ENCODE measurements at places on chromosomes 3 and 15.
A peak's percentile ranks its signal among the peaks of the same experiment; 100 is the strongest.

GRCh38 chr3:135559802-135560201 is 405.7 kb upstream of the PPP2R3A start:
- no peak for DNase-seq

GRCh38 chr3:170741756-170742529 is 128.1 kb downstream of the RPL22L1 start:
- DNase-seq: no peak

DNA sequence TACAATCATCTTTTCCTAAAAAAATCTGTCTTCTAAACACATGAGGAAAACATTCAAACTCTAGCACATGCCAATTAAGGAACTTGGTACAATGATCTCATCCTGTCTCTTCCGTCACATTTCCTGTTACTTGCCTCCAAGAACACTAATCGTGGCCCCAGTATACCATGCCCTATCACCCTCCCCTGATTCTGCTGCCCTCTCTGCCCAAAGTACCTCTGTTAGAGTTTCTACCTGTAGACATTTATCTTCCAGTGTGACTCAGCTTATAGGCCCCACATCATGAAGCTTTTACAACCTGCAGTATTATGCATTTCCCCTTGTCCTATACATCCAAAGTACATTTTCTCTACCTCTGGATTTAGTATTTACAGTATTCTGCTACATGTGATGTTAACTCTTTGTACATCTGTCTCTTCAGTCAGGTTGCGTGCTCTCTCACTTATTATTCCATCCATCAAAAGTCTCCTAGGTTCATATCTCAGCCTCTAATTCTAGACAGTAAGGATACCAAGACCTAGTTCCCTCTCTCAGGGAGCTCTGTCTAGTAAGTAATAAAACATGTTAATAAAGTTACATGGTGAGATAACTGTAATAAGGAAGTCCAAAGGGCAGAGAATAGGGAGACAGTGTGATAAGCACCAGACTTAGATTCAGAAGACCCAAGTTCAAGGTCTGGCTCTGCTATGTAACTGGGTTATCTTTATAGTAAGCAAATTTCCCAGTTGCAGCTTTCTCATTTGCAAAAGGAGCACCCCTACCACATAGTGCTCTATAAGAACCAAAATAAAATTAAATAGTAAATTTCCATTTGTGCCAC is 8.9 kb upstream of the SEMA6D start:
- DNase-seq: no peak

GRCh38 chr3:101362406-101362805 is 42.0 kb upstream of the IMPG2 start:
- no peak for DNase-seq

DNA sequence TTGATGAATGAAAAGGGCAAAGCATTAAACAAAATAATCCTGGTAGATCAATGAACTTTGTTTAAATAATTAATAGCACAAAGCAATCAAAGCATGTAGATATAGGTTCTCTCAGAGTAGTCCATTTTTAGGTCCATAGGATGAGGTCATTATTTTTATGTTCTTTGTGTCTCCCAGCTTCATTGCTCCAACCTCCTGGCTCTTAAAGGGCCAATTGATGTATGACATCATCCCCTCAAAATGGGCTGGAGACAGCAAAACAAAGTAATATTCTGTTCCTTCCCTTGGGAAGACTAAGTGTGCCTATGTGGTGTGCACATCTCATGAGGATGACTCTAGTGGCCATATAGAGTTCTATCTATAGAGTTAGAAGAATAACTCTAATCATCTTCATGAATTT is 49.5 kb downstream of the HMG20A start:
- DNase-seq: no peak

GRCh38 chr3:120160050-120160449 is 65.8 kb upstream of the GSK3B start:
- peak; percentile 92 for DNase-seq

GRCh38 chr15:101560722-101561583 is 71.4 kb upstream of the PCSK6 start:
- DNase-seq: no peak

- peak; percentile 80 for DNase-seq
Measured at GRCh38 chr15:100152463-100152862, 189.3 kb downstream of the ADAMTS17 start.

- no peak for DNase-seq
Measured at GRCh38 chr15:73550190-73550589, 83.0 kb downstream of the NPTN start.

GRCh38 chr3:195416795-195417194 is 26.0 kb downstream of the ACAP2 start:
- no peak for DNase-seq

DNA sequence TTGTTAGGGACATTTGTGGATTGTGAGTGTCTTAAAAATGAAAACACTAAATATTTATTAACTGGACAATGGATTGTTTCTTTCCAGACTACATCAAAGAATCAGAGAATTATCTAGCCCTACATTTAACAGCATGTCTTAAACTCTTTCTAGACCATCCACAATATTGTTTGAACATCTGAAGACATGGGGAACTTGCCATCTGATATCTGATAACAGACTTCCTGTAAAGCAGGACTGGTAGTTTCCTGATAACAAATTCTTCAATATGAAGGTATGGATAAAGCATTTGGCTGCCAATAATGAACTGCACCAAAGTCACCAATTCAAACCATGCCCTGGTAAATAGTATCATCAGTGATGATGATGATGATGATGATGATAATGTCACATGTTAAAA is 26.2 kb upstream of the HACD2 start:
- DNase-seq: no peak

DNA sequence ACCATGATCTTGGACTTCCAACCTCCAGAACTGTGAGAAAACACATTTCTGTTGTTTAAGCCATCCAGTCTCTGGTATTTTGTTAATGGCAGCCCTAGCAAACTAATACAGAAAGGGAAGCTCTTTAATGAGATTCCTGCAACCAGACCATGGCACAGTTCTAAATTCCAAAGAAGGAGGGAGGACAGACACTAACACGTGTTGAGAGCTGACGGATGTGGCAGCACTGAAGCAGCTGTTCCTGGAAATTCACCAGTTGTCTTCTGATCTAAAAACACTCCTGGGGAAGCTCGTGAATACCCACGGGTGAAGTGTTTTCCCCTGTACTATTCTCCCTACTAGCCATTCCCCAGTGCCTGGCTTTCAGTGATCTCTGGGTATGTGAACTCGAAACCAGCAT is 56.7 kb downstream of the RPL22L1 start:
- DNase-seq: no peak

GRCh38 chr15:83890587-83890986 is 236.7 kb downstream of the ADAMTSL3 start:
- DNase-seq: no peak

DNA sequence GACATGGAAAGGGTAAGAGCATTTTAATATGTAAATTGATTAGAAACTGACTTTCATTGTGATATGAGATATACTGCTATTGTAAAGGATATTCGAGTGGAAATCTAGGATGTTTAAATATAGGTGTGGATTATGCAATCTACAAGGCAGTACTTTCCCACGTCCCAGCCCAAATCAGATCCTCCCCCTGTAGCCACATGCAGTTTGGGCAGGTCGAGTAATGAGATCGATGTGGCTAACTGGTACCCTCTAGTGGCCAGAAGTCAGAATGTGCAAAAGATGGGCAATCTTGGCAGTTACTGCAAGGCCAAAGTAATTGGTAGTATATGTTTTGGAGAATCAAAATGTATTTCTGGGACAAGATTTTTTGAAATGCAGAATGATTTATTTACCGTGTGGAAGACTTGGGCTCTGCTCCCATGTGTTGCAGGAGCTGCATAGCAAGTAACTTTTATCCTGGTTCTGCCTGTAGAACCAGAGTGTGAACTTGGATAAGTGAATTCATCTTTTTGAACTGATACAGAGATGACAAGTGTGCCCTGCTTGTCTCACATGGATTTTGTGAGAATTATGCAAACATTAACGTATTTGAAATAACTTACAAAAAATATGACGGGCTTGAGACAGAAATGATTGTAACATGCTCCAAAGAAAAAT is 94.5 kb upstream of the ADAMTSL3 start:
- peak; percentile 51 for DNase-seq

DNA sequence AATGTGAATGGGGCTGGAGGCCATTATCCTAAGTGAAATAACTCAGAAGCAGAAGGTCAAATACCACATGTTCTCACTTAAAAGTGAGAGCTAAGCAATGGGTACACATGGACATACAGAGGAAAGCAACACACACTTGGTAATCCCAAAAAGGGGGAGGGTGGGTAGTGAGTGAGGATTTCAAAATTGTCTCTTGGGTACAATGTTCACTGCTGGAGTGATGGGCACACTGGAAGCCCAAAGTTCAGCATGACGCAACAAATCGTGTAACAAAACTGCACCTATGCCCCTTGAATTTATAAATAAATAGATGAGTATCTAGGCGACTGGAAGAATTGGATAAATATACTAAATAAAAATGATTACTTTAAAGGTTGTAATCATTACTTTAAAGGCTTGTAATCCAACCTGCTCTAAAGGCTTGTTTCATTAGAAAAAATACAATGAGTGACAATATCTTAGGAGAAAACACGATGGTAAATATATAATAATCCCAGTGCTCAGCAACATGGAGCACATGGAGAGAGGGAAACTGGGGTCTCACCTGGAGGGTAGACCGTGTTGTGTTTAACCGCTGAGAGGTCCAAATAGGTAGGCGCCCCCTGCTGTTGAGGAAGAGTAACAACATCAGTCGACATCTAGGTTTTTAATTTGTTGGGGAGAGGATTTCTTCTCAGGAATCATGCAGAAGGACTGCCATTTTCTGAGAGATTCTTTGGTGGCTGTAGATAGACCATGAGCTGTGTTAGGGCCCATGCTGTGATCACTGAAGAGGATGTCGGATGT is 78.5 kb upstream of the ROBO1 start:
- no peak for DNase-seq

GRCh38 chr3:61796911-61797310 is 235.5 kb downstream of the PTPRG start:
- no peak for DNase-seq

DNA sequence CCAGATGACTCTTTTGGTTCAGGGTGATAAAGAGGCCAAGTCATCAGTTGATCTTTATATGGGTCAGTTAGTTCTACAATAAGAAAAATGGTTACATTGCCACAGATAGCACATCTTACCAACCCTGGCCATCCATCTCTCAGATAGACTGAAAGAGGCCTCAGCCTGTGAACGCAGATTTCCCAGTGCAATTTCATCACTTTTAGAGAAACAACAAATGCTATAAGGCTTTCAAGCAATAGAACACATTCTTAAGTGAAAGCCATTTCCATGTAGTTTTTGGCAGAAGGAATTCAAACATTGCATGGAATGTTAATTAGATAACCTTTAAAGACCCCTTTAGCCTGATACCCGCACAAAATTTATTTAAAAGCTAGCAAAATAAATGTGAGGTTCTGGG is 200.6 kb upstream of the ZBTB20 start:
- no peak for DNase-seq

DNA sequence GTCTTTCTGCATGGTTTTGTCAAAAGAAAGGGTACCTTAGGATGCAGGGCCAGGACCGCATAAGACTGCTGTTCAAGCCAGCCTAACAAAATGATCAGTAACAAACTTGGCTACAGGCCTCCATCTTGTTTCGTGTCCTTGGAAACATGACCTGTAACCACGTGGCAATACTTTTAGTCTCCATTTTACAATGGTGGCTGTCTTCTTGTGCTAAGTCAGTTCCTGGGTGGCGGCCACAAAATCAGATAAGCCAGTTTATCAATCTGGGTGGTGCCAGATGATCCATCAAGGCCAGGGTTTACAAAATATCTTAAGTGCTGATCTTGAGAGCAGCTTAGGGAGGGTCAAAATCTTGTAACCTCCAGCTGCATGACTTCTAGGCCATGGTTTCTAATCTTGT is 57.1 kb upstream of the GK5 start:
- DNase-seq: no peak

DNA sequence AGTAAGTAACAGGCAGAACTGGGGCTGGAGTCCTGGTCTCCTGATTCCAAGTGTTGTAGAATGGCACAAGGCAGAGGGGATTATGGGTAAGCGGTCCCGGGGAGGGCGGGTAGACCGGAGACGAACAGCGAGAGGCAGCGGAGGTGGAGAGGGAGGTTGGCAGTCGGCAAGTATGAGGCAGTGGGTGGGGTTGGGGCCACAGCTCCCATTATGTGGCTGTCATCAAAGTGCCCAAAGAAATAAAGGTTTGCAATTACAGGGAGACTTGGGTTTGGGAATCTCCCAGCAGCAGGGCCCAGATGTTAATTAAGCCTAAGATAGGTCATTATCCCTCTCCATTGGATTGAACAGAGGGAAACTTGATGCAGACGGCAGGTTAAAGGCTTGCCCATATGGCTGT is 16.9 kb downstream of the FAM43A start:
- DNase-seq: no peak

DNA sequence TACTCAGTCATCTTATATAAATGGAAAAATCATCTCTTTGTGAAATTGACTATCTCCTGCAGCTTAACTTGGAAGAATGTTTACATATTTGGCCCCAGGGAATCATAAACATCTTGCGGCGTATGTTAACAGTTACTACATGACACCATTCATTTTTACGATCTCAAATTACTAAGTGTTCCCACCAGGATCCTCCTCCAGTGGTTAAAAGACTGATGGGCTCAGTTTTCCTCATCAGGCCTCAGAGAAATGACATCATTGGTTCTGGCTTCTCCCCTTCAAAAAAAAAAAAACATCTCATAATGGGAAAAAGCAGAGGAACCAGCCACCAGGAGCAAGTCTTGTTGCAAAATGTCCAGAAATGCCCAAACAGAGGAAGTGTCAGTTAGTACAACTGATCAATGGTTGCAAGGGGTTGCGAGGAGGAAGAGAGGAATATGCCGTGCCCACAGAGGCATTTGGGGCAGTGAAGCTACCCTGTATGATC is 70.5 kb upstream of the LIPC start:
- DNase-seq: no peak

DNA sequence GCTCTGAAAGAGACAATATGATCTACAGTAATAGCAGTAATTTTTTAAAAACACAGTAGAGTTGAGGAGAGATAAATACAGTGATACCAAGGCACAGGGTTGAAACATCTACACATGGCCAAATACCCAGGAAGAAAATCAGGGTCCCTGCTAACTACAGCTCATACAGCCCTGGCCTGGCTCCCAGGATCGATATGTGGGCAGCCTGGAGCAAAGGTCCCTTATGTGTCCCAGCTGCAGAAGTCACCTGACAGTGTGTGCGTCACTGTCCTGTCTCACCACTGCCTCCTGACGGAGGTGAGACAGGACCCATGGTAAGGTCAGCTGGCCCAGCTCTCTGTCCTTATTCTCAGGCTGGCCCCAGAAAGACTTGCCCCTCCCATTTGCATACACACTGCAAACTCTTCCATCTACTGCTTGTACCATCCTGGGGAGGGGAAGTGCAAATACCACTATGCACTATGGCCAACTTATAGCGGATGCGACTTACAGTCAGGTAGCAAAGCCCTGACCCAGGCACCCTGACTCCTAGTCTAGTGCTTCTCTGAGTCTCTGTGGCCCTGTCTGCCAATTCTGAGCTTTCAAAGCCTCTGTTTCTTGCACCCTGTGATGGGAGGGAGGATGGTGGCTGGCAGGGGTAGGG is 22.0 kb upstream of the BCL2L10 start:
- peak; percentile 0 for DNase-seq
